ENCODE measurements at places on chromosomes 5 and 9.

GRCh38 chr5:109411627-109412026, 1.9 kb upstream of the PJA2 start:
- DNase-seq = no peak

- DNase-seq = peak; percentile 11
Observed at GRCh38 chr5:56950626-56951125, 1.2 kb downstream of the MIER3 start.

- DNase-seq = no peak
Observed at GRCh38 chr5:138504799-138505198, 38.2 kb downstream of the ETF1 start.

DNA sequence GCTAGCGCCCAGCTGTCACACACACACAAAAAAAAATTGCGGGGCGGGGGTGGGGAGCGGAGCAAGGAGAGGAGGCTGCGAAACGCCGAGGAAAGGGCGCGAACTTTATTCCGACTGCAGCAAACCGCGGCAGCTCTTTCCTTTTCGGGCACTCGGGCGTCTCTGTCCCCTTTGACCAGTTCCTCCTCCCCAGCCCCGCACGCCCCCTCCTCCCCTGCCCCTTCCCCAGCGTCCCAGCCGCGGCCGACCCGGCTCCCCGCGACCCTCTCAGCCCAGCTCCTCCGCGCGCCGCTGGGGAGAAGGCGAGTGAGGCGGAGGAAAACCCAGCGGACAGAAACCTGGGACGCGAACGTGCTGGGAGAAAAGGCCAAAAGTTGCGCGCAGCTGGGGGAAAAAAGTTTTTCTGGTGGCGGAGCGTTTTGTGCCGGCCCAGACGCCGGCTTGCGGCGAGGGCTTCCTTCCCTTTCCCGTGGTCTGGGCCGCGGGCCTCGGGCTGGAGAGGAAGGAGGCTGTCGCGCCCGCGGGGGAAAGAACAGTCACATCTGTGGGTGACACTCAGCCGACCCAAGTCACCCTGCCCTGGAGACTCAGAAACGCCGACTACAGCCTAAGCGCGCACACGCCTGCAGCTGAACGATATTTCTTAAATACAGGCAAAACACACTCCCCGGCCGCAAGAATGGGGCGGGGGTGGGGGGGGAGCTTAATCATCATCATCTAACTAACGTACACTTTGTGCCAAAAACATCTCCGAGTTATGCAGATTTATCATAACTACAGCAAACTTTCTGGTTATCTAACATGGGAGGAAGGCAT, 1.1 kb upstream of the BNC2 start:
- no peak for DNase-seq

DNA sequence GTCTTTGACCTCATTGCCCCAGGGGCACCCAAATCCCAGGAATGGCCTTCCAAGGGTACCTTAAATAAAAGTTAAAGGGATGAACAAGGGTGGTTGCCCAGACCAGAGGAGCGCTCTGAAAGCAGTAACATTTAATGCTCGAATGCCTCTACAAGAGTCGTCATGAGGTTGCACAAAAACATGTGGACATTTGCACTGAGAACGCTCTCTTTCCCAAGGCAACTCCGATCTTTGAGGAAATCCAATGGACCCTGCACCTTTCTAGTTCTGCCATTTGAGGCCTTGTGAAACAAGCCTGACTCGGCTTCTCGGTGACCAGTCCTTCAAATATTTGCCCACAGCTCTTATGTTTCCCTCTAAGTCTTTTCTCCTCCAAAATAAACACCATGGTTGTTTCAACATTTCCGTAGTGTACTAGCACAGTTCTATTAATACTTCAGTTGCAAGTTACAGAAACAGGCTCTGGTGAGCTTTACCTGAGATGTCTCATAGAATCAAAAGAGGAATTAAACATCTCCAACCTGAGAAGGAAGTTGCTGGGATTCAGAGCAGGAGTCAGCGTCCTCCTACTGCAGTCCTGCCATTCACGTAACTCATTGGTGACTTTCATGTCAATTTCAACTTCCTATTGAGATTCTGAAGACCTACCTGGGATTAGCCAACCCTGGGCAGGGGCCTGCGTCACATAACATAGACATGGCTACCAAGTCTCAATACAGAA, 168.8 kb upstream of the RAI14 start:
- DNase-seq = no peak

DNA sequence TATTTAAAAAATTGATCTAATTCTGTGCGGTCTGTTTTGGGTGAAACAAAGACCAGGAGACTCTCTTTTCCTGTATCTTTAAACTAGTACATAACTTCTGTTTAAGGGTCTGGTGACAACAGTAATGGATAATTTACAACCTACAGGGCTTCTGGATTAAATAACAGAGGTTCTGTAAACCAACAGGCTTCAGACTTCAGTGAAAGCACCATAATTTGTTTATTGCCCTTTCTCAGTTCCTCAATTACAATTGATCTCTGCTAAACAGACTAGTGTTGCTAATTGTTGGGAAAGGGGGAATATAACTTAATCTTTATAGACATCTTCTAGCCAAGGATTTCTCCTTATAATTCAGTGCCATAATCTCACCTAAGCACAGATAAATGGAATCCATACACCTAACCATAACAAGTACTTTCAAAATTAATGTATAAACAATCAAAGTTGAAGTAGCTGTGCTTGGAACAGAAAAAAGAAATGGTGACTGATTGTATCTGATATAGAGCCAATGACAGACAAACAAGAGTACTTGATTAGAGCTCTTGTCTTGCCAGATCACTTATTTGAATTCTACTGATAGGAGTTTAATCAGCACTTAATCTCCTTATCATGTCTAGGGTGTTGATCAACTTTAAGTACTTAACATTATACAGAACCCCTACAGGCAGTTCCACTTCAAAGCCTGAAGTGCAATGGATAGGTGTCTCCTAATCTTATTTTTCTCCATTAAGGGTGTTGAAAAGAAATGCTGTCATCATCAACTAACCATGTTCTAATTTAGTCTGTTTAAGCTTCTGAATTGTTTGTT, 536.0 kb downstream of the NR2F1-AS1 start:
- no peak for DNase-seq

DNA sequence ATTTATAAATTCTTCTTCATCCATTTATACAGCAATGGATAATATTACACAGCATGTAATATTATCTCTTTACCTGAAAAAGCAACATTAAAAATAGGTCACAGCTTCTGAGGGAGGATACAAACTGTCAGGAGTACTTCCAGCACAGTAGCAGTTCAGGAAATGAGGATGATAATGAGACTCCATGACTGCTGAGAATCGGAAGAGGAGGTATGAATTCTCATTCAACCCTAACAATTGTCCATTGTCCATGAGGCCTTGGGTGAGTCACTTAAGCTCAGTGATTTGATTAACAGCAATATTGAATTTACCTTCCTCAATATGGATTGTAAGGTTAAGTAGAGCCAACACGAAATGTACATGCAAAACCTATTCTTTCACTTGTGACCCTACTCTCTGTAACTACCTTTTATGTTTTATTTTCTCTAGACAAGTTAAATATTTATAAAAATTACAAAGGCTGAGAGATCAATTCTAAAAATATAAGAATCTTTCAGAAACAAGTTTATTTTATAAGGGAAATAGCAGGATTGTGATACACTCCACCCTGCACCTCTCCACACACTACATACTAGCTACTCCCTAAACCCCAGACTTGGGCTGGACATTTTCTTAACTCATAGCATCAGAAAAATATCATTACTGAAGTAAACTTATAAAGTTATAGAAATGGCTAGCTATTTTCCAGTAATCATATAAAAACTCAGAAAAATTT, 159.1 kb upstream of the ACOT12 start:
- DNase-seq = no peak

DNA sequence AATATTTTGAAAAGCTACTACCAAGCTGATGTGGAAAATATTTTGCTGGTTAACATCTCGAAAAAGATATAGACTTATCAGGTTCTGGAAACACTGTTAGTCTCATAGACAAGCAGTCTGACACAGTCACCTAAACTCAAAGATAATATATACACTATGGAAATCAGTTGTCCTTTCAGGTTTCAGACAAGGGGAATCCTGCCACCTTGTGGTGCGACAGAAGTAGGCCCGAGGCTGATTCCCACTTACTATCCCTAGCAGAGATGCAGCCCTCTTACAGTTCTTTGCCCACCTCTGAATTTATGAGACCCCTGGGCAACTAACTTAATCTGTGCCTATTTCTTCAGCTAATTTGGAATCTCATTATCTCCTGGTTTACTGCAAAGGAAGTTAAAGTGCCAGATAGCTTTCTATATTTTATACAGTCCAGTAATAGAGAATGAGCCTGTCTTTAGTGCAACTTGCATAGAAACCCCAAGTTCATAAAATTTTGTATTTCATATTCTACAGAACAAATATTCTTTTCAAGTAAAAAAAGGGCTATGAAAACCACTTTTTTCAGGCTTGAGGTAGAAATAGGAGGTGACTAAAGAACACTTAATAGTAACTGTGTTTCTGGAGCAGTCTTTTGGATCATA, 16.9 kb downstream of the RAD1 start:
- peak; percentile 86 for DNase-seq

DNA sequence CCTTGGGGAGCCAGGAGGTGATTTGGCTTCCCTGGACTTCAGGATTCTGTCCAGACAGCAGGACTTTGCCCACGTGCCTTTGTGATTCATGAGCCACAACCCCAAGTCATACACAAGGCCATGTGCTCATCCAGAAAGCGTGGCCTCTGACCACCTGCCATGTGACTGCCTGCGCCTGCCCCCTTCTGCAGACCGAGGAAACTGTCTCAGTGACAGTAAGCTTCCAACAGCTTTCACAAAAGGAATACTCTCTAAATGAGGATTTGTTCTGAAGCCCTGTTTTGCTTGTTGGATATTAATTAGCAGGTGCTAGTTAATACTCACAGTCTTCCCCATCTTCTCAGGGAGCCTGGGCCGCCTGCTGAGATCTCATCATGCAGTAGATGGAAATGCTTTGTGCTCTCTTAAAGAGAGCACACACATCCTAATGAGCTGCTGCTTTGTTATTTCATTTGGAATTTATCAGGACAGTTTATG, 36.9 kb upstream of the ANGPTL2 start:
- no peak for DNase-seq

- no peak for DNase-seq
Observed at GRCh38 chr9:92971776-92972175, 24.5 kb downstream of the FGD3 start.

- no peak for DNase-seq
Observed at GRCh38 chr5:80146046-80146445, 109.8 kb downstream of the SERINC5 start.

DNA sequence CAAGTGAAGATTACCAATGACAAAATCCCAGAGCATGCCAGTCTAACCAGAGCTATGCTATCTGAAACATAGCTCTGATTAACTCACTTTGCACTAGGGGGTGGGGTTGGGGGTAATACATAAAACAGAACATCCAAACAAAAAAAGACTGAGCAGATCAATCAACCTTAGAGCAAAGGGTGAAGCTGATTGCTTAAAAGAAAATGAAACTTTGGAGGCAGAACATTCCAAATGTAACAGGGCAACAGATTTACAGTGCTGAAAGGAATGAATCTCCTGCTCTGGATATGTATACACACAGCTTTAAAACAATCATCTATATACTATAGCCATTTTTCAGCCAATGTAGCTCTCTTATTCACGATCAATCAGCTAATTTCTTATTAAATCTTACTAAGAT, 4.9 kb downstream of the IL6ST start:
- no peak for DNase-seq

DNA sequence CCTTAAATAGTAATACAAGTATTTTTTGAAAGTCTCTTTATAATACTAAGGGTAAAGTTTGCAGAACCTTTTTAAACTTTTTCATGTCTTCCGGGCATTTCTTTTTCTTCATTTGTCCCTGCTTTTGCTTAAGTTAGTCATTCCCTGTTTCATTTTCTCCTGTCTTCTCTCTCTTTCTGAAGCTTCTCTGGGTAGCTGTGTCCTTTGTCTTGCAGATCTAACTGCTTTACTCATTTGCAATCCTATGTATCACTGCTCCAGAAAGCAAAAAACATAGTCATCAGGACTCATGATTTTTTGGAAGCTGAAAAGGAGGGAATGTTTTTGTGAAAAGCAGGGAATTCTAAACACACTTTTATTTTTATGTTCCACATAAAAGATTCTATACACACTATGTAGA, 301.7 kb downstream of the MRPS30 start:
- DNase-seq = no peak

- no peak for DNase-seq
Observed at GRCh38 chr9:3036333-3036700, 192.4 kb upstream of the PUM3 start.

- DNase-seq = no peak
Observed at GRCh38 chr9:135098400-135099105, 11.1 kb downstream of the OLFM1 start.

DNA sequence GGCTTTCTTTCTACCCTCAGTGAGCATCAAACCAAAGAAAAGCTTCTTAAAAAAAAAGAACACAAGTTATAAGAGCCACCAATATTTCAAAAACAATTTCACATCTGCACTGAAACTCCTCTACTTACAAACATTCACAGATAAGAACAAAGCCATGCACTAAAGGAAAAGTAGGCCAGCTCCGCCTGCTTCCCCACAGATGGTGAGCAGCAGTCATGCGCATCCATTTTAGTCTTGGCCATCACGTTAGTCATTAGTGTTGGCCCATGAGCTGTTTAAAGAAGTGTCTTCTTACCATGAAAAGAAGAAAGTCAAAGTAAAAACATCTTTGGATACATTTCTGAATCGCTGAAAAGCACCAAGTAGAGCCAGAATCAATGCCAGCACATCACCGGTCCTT, 40.0 kb upstream of the SMIM23 start:
- no peak for DNase-seq

DNA sequence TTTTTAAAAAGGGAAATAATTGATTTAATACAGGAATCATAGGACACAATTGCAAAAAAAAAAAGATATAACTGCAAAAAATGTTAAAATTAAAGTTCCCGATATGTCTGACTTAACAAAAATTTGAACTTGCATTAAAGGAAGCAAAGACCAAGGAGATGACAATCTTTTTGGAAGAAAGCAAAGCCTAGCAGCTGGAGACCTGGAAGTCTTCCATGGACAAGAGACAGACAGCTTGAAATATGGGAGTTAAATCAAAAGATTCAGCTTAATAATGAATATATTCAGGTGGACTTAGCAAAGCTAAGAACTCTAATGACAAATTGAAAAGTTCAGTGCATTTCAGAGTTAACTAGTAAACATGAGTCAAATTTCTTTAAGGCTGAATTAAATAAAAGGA, 568.7 kb upstream of the RGMB start:
- DNase-seq = no peak

DNA sequence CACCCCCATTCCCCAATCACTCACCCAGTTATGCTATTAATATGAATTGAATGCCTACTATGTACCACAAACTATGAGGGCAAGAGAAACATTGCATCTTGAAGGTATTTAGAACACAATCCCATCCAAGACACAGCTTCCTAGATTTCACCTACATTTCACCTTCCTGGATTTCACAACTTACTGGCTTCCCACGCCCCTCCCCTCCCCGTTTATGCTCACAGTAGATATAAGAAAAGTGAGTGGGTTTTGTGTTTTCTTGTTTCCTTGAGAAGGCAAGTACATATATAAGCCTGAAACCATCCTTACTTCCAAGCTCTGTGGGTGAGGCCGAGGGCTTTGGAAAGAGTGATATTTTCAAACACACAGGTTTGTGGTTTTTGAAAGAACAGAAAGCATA, 465.0 kb downstream of the BNC2 start:
- no peak for DNase-seq
